NCI-H1417 treated with DMSO at 0.1 percent for 48 hours (cell line): ENCODE measurements at places on chromosomes 11 and 22.

- no peak for DNase-seq
Measured at GRCh38 chr11:36141956-36142355, 147.3 kb downstream of the COMMD9 start.

GRCh38 chr22:39316440-39317083, 2.9 kb downstream of the RPL3 start:
- no peak for DNase-seq

GRCh38 chr11:22761066-22761465, 68.5 kb downstream of the SVIP start:
- DNase-seq = no peak

DNA sequence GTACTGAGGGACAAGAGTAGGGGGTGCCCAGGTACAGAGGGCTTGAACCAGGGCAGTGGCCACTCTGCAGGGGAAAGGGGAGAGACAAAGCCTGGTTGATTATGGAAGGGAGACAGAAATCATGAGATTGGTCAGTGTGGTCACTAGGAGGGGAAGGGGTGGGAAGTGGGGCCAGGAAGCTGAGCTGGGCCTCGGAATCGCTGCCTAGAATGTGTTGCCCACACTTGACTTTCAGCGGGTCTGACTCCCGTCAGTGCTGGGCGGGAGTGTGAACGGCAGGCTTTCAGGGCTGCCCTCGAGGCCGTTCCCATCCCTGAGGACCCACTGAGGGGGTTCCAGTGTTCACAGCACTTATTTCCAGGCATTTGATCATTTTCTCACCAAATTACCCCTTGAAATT, 5.9 kb downstream of the DAGLA start:
- no peak for DNase-seq

DNA sequence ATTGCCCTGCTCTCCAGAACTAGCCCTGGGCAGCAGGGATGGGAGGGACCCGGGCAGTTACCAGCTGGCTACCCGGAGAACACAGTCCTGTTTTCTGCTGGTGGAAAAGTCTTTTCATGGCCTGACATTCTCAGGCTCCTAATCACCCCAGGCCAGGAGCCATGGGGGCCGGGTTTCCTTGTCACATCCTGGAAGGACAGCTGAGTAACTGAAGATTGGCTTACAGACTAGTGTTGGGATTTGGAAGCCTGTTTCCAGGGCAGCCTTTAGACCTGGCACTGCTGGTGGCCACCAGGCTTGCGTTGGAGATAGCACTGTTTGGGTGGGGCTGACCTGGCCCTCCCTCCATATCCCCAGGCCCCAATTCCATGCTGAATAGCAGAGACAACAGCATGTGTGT, 349.0 kb downstream of the CTTN start:
- no peak for DNase-seq

GRCh38 chr22:29726512-29727130, 6.8 kb downstream of the CABP7 start:
- DNase-seq = no peak

DNA sequence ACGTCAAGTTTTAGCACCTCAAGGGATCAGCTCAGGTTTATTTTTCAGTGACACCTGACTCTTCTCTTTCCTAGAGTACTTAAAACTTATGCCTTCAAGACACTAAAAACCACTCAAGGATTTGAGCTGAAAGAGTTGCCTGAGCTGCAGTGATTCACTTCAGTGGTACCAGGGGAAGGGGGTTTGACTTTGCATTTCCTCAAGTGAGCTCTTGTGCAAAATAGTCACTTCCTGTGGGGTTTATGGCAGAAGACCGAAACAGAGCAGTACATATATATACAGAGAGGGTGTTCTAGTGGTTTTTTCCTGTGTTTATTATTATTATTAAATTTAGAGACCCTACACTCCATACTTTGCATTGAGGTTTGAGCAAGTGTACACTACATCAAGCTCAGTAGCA, 60.7 kb downstream of the DBX1 start:
- no peak for DNase-seq

DNA sequence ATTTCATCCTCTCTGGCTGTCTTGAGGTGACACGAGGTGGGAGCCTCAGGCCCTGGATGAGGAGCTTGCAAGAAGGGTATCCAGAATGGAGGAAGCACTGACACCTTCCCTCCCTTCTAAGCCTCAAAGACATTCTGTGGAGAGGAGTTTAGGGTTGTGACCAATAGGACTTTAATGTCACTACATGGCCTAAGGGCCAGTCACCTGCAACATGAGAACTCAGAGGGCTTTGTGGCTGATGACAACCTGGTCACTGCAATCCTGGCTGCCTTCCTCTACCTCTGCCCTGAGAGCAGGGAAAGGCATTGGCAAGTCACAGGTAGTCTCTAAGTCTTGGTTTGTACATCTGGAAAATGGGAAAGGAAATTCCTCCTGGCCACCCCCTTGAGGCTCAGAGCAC, 33.7 kb downstream of the PISD start:
- DNase-seq = no peak

DNA sequence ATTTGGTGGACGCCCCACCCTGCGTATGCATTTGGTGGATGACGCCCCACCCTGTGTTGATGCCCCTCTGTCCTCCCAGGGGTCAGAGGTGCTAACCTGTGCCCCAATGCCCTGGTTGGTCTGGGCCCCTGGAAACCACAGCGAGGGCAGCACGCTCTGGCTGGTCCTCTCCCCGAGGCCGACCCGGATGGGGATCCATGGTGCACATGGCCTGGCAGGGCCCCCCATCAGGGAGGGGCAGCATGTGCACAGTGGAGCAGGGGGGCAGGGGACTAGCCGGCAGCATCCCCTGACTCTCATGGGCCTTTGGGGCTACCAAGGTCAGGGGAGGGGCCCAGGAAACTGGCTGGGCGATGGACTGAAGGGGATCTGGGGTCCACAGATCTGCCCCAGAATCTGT, 7.6 kb upstream of the MUC5AC start:
- no peak for DNase-seq

DNA sequence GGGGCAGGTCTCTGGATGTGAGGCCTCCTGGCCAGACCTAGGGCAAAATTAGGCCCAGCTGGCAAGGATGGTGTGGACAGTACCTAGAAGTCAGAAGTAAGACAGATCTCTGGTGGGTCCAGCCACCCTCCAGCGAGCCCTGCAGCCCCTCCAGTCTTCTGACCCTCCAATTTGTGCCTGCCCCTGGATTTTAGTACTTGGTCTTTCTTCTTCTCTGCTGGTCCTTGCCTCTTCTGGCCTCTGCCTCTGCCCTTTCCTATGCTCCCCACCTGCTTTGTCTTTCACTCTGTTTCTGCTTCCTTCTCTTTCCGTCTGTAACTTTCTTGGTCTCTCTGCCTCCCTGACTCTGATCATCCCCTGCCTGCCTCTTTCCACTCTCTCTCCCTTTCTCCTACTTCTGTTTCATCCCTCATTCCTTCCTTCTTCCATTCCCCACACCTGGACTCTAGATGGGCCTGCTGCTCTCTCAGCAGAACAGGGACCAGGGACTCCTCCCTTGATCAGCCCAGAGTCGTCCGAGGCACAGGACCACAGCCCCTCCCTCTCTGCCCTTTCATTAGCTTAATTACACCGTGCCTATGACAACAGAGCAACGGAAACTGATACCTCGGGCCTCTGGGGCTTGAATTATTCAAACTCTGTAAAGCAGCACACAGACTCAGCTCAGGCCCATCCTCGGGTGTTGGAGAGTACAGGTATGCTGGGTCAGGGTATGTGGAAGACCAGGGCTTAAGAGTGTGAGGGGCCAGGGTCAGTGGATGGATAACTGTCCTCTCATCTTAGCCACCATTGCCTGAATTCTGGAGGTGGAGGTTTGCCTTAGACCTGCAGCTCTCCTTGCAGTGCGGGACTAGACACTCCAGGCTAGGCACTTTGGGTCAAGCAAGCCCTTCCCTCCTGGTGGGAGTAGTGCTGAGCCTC, at the start of gene CHRNA10:
Gene CHRNA10 (minus strand): TSS at position 51 of the 921 bp plus-strand sequence. CDS start 72 bp downstream, outside the sequence.
- DNase-seq = no peak

DNA sequence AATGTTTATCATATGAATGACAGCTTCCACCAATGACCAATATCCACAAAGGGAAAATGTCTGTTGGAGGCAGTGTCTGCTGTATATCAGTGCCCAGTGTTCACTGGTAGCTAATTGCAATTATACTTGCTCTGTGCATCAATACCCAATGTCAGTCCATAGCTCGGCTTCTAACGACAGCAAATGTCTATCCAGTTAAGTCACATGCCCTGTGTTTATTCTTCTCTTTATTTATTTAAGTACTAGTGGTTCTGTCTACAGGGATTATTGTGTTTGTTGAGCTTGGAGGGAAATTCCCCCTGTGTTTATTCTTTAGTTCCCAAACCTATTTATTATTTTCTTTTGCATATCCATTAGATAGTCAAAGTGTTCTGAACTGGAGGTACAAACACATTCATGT, 18.6 kb downstream of the TSKU start:
- DNase-seq = peak; percentile 9

GRCh38 chr11:1421291-1421690, 31.6 kb downstream of the BRSK2 start:
- DNase-seq = no peak

DNA sequence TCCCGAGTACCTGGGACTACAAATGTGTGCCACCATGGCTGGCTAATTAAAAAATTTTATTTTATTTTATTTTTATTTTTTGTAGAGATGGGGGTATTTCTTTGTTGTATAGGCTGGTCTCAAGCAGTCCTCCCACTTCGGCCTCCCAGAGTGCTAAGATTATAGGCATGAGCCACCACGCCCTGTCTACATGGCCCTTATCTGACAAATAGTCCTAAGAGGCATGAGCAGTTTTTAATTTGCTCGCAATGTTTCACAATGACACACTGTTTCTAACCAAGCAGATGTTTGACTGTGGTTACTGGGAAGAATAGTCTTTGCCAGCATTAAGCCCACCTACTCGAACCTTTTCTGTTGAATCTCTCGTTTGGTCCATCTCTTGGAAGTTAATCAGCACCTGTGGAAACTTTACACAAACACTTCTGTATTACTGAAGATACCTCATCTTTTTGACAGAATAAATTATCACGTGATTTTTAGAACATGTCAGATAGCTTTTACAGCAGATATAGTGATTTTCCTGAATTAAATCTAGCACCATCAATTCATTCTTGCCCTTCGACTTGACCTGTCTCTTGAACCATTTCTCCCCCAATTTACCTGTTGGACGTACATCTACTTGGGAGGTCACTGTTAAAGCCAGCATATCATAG, 71.4 kb downstream of the MTMR3 start:
- DNase-seq = no peak

GRCh38 chr11:12842933-12843636, 166.0 kb upstream of the RASSF10 start:
- peak; percentile 44 for DNase-seq

DNA sequence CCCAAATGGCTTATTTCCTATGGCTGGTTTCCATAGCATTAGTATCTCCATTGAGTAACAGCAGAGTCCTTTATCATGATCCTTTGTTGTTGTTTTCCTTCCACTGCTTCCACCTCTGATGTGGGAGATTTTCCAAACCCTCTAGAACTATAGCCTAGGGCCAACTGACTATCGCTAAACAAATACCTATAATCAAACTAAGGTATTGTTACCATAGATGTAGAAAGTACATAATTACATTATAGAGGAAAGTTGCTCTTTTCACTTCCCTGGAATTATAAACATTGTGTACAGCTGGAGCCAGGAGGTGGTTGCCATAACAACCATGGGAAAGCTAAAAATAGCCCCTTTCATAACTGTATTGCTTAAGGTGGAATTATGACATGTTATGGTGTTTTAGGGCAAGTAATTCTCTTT, 47.0 kb upstream of the ALKBH3 start:
- peak; percentile 33 for DNase-seq

DNA sequence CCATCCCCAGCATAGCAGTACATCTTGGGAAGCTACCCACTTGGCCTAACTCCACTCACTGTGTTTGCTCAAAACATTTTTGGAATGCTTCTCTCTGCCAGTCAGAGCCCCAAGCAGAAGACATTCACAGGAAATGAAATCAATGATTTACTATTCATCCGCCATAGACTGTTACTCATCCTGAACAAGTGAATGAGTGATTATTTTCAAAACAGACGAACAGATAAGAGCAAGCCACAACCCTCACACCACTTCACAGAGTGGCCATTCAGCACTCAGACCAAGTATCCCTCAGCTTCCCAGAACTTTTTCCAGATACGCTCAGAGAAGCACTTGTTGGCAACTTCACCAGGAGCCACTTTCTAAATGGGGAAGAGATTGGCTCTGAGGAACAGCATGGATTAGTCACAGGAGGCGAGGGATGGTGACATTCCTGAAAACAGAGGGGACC, 13.0 kb upstream of the UBASH3B start:
- DNase-seq = no peak

DNA sequence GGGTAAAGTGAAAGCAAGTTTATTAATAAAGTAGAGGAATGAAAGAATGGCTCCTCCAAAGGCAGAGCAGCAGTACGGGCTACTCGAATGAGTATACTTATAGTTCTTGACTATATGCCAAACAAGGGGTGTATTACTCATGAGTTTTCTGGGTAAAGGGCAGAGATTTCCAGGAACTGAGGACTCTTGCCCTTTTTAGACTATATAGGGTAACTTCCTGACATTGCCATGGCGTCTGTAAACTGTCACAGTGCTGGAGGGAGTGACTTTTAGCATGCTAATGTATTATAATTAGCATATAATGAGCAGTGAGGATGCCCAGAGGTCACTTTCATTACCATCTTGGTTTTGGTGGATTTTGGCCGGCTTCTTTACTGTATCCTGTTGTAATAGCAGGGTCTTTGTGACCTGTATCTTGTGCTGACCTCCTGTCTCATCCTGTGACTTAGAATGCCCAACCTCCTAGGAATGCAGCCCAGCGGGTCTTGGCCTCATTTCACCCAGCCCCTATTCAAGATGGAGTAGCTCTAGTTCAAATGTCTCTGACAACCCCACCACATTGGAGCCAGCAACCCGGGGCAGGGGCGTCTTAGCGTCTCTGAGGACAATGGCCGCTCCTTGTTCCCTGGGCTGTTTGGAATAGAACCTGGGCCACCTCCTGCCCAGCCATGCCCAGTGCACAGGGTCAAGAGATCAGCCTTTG, 34.9 kb upstream of the CD82 start:
- DNase-seq = no peak

DNA sequence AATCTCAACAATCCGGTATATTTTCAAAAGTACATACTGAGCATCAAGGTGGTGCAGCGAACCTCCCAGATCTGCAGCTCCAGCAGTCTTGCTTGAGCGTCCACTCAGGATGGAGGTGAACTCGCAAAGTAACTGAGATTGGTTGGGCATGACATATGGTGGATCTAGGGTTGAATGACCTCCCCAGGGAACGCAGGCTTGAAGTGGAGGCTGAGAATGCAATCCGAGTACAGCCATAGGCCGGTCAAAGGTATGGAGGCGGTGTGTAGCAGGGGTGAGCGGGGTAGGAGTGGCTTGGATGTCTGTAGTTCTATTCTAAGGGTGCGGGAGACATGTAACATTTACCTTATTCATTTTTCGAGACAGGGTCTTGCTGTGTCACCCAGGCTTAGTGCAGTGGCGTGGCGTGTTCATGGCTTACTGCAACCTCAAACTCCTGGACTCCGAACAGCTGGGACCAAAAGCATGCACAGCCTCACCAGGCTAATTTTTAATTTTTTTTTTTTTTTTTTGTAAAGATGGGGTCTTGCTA, 631 bp upstream of the C22orf39 start:
- no peak for DNase-seq

- DNase-seq = no peak
Measured at GRCh38 chr11:67463680-67464410, 5.2 kb downstream of the TMEM134 start.
